ENCODE measurements at places on chromosomes 5 and 9.

DNA sequence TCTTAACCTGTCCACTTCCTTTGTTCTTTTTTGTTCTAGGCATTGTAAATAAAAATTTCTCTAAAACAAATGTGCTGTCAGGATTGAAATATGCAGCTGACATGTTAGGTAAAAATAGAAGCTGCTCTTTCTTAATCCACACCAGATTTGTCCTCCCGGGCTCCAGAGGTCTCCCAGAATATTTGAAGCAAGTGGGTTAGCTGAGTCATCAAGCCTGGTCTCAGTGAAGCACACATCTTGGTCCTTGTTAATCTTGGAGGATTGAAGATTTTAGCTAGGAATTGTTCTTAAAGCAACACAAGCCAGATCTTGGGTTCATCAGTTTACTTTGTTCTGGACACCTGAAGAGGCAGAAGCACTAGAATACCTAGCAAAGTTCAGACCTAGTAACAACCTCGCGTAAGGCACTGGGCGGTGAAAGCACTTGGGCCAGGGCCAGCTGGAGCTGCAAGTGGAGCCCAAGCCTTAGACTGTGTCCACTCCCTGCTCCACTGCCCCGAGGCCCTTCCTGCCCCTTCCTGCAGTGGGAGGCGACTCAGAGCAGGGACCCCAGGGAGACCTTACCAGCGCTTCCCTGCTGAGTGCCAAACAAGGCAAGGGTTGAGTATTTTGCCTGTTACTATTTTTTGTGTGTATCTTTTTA, 36.5 kb downstream of the HABP4 start:
- DNase-seq, result no peak

DNA sequence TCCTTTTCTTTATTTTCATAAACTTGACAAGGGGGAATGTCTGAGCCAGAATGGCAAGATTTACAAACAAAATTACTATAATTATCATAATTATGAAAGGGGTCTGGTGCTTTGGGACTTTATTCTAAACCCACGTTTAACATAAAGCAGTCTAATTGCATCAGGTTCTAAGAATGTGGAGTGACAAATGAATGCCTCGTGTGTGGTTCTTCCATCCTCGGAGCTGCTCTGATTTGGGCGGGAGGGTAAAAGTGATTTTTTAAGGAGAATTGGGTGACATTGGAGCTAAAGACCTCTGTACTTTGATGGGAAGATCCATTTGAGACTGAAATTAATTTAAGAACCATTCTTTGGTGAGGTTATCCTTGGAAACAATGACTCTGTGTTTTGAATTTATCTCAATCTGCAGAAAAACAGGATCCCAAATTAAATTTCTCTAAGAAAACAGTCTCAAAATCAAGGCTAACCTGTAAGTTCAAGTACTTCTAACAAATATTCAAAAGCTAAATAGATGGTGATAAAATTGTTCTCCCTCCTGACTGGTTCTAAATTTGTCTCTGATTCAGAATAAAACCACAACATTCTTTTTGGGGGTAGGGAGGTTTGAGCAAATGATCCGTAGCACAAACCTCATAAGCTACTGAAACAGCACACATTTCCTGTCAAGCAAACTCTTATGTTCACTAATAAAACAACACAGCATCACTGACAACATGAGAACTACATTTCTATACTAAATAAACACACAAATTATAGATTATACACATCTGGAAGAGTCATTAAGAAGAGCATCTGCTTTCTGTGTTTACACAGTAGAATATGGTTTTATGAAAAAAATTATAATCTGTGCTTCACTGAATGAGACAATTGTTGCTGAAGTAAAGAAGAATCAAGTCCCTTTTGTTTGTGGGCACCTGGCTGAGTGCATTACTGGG, 85.5 kb downstream of the DCP2 start:
- DNase-seq, result no peak

DNA sequence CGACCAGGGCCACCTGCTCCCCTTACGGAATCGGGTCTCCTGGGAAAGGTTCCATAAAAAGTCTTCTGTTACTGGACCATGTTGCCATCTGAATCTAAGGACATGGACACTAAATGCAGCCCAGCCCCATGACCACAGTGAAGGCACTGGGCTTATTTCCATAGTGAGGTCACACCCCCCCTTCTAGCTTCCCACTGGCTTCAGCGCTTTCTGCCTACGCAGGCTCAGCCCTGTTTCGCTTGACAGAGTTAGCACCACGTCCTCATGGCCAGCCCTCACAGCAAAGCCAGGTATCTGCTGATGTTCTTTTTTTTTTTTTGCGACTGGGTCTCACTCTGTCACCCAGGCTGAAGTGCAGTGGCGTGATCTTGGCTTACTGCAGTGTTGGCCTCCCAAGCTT, 14.1 kb downstream of the UCK1 start:
- DNase-seq, result no peak

GRCh38 chr5:95219411-95219810, 65.5 kb downstream of the MCTP1 start:
- no peak for DNase-seq

GRCh38 chr5:109316634-109317033, 93.1 kb downstream of the PJA2 start:
- no peak for DNase-seq

- DNase-seq, result no peak
These were observed 55.2 kb upstream of the JAK2 start for GRCh38 chr9:4929917-4930316.

- no peak for DNase-seq
These were observed 106.4 kb downstream of the COL5A1 start for GRCh38 chr9:134747951-134748489.

GRCh38 chr5:99315413-99316183, 386.8 kb upstream of the CHD1 start:
- no peak for DNase-seq

- DNase-seq, result no peak
These were observed 495.2 kb downstream of the GADD45G start for GRCh38 chr9:90100014-90100413.

GRCh38 chr5:57094753-57095683, 78.8 kb upstream of the GPBP1 start:
- DNase-seq, result no peak

DNA sequence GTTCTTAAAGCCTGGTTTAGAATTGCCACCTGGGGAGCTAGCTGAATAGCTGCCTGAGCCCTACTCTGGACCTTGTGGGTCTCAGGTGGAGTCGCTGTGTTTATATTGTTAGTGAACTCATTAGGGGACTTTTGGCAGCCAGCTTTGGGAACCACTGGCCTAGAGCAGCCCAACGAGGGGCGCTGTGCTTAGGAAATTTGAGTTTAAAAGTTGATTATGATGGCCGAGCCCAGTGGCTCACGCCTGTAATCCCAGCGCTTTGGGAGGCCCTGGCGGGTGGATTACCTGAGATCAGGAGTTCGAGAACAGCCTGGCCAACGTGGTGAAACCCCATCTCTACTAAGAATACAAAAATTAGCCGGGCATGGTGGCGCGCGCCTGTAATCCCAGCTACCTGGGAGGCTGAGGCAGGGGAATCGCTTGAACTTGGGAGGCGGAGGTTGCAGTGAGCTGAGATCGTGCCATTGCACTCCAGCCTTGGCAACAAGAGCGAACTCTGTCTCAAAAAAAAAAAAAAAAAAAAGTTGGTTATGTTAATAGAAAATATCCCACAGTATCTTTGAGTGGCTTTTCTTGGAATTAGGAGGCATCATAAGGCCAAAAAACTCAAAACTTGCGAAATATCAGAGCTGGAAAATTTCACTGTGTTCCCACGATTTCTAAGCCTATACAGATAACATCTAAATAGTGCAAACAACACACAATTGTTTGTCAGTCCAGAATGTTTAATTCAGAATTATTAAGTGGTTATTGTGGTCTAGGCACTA, 809 bp downstream of the MCCC2 start:
- no peak for DNase-seq

- no peak for DNase-seq
These were observed 12.0 kb upstream of the ASS1 start for GRCh38 chr9:130432796-130433167.

- no peak for DNase-seq
These were observed 118.9 kb downstream of the ACER2 start for GRCh38 chr9:19527663-19528062.

DNA sequence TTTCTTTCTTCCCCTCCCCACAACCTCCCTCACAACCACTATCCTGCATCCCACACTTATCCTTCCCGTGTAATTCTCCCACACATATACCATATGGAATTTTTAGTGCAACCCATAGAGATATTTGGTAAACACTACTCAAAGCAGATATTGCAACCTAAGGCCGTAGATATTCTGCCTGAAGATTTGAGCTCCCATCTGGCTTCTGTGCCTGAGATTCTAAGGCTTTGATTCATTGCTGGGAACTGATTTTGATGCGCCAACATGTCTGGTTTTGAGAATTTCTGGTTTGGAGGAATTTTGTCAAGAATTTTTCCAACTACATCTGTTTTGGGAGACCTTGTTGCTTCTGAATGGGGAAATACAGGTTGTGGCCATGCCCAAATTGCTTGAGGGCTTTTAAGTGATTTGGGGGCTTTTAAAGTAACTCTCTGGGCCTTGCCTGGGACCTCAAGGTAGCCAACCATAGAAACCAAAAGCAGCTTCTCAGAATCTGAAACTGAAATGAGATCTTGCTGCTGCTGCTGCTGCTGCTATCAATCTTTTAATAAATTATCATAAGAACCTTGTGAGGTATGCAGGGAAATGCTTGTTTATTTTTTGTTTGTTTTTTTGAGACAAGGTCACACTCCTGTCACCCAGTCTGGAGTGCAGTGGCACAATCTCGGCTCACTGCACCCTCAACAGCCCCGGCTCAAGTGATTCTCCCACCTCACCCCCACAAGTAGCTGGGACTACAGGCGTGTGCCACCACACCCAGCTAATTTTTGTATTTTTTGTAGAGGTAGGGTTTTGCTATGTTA, 36.2 kb downstream of the PLAC8L1 start:
- DNase-seq, result no peak

- DNase-seq, result no peak
These were observed 4.6 kb downstream of the ZNF367 start for GRCh38 chr9:96413302-96414221.

- no peak for DNase-seq
These were observed 92.7 kb downstream of the VCAN start for GRCh38 chr5:83564069-83564749.

GRCh38 chr9:129708793-129709192, 43.3 kb downstream of the PRRX2 start:
- DNase-seq, result no peak

DNA sequence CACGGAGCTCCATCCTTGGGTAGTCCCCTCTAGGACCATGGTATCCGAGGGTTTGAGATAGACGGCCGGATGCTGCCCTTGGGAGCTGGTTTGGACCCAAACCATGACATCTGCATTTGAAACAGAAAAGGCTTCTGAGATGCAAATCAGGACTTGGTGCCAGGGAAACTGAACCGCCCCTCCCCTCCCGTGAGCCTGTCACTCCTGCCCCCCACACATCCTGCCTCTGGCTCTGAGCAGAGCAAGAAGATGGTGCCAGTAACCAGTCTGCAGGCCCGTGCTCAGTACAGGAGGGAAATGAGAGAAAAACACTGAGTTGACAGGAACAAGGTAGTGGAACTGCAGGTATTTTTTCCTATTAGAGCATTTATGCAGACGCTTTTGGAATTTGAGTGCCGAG, 18.6 kb downstream of the ARPC5L start:
- no peak for DNase-seq

- DNase-seq, result no peak
These were observed 387.7 kb upstream of the CLINT1 start for GRCh38 chr5:158246661-158247060.

DNA sequence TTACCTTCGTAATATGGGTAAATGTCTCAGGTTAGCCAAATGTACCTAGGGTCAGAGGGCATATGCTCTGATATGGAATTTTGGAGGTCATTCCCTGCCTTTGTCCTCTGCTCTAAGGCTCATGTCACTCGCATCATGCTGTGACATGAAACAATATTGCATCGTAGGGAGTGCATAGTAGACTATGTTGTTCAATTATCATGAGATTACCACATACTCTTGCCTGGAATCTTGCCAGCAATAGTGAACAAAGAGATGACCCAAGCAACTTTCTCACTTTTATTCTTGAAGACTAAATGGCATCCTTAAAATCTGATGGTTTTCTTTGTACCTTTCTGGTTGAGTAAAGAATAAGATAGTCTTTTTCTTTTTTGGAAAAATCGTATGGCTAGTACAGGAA, 27.6 kb downstream of the ZNF462 start:
- DNase-seq, result no peak

- no peak for DNase-seq
These were observed 121.1 kb upstream of the TRIM32 start for GRCh38 chr9:116565986-116566385.

DNA sequence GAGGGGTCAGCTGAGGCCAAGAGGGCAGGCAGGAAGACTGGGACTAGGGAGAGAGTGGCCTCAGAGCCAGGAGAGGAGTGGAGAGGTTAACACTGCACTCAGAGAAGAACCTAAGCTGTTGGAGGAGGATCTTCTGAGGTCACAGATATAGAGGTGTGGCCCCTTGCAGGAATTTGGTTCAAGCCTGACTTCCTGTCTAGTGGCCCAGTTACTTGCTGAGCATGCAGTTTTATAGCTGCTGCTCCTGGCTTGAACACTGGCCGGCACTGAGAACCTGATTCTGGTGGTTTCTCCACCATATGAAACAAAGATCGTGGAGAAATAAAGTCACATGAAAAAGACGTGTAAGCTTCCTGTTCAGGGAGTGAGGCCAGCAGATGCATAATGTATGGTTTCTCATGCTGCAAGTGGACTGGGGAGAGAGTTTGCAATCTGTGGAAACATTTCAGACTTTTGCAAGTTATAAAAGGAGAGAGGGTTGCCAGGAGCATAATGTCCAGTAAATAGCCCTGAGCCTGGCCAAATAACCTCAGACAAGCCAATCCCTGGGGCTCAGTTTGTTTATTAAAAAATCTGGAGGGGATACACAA, 82.6 kb downstream of the GALNT10 start:
- no peak for DNase-seq

- no peak for DNase-seq
These were observed 145.0 kb downstream of the SLC12A2 start for GRCh38 chr5:128228521-128228920.

DNA sequence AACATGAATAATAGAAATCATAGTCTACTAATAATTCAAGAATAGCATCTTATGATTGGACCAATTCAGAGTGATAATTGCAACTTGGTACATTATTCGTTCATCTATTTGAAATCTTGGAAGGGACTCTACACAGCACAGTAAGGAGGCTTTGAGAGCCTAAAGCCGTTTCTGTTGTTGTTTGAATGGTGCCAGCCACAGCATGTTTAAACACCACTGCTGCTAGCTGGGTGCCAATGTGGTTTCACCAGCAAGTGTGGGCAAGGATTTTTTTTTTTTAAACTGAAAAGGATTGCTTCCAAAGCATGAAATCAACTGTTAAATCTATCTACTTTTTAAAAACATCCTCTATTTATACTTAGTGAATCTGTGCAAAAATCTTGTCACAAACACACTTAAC, 253.9 kb upstream of the MAP3K1 start:
- no peak for DNase-seq

DNA sequence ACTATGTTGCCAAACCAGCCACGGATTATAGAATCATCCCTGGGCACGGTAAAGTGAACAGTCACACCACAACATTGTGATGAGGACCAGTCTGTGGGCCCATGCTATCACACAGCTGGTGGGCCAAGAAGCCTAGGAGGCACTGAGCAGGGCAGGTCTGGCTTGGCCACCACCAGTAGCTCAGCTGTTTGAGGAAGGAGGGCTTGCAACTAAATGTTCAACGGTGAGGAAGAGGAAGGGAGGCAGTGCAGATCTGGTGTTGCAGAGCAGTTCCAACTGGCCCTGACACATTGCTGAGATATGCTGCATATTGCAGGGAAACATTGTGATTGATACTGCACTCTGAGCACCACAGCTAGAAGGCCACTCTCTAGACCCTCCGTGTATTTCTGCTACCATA, 77.9 kb upstream of the ATG10 start:
- DNase-seq, result no peak

GRCh38 chr9:6439051-6439703, 26.2 kb downstream of the UHRF2 start:
- no peak for DNase-seq

Data from RWPE2 (cell line).